ENCODE measurements at places on chromosomes 1 and 21.
A peak's percentile ranks its signal among the peaks of the same experiment; 100 is the strongest.

- no peak for DNase-seq
Measured at GRCh38 chr1:143661418-143662101, 310.2 kb downstream of the FAM72C start.

- DNase-seq = peak; percentile 71
Measured at GRCh38 chr21:44903050-44903685, 17.5 kb downstream of the ITGB2 start.

GRCh38 chr1:61097317-61097716, 15.0 kb downstream of the NFIA start:
- no peak for DNase-seq

DNA sequence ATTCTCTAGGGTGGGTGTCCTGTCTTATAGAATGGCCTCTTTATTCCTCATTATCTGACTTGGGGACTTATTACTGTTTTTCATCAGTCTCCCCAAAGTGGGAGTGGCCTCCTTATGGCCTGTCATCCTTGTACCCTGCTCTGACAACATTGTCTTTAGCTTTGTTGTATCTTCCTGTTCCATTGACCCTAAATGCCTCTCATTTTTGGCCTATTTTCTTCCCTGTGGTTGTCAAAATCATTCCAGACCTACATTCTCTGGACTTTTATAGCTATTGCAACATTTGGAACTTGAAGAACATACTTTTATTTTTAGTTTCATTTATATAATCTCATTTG, 9.7 kb downstream of the SFT2D2 start:
- no peak for DNase-seq

DNA sequence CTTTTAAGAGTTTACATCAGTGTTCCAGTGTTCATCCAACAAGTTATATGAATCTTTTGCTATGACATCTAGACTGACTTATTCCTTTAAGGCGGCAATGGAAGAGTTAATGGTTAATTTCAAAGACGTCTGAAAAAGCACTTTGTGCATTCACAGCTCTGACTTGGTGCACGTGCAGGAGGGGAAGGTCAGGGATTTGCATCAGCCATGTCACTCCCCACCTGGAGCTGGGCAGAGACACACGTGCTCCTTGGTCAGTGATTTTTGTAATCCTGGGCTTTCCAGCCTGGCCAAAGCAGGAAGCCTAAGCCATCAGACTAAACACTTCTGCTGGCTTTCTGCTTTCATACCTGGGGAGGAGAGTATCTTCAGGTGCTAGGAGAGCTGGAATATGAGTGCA, 96.3 kb downstream of the ST3GAL3 start:
- no peak for DNase-seq

DNA sequence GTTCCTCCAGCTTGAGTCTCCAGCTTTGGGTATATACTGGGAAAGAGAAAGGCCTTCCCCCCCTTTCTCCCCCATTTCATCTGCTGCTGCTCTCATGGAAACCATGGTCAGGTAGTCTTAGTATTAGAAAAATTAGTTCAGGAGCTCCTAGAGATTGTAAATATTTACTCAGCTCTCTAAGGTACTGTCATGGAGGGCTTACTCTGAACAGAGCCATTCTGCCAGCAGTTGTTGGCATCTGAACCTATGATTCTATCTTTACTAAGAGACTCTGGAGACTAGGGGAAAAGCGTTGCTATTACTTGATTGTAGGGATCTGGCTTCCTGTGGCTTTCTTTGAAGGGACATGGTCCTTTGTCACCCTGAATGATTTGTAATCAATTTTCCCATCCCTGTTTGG, 6.1 kb downstream of the INTS3 start:
- no peak for DNase-seq

- no peak for DNase-seq
Measured at GRCh38 chr21:36929622-36930021, 36.8 kb downstream of the HLCS start.

- peak; percentile 38 for DNase-seq
Measured at GRCh38 chr1:8031176-8031785, 5.2 kb upstream of the ERRFI1 start.

DNA sequence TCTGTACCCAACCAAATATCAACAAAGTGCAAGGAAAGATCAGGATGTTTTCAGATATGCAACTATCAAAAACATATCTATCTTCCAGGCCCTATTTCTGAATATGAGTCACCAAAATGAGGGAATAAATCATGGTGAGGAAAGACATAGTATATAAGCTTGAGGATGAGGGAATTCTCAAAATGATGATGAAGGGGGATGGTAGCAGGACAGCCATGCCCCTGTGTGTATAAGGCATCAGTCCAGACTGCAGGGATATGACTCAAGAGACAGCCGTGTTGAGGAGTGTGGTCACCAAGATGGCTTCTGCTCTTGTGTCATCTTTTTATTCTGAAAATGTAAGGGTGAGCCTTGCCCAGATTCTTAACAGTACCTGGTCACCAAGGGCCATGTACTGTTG, 4.4 kb upstream of the WDR64 start:
- no peak for DNase-seq

- no peak for DNase-seq
Measured at GRCh38 chr1:37958690-37959089, 11.8 kb upstream of the INPP5B start.

- peak; percentile 24 for DNase-seq
Measured at GRCh38 chr1:110829955-110830553, 42.9 kb upstream of the CD53 start.

GRCh38 chr1:34405266-34405959, 228.7 kb downstream of the C1orf94 start:
- DNase-seq = no peak

DNA sequence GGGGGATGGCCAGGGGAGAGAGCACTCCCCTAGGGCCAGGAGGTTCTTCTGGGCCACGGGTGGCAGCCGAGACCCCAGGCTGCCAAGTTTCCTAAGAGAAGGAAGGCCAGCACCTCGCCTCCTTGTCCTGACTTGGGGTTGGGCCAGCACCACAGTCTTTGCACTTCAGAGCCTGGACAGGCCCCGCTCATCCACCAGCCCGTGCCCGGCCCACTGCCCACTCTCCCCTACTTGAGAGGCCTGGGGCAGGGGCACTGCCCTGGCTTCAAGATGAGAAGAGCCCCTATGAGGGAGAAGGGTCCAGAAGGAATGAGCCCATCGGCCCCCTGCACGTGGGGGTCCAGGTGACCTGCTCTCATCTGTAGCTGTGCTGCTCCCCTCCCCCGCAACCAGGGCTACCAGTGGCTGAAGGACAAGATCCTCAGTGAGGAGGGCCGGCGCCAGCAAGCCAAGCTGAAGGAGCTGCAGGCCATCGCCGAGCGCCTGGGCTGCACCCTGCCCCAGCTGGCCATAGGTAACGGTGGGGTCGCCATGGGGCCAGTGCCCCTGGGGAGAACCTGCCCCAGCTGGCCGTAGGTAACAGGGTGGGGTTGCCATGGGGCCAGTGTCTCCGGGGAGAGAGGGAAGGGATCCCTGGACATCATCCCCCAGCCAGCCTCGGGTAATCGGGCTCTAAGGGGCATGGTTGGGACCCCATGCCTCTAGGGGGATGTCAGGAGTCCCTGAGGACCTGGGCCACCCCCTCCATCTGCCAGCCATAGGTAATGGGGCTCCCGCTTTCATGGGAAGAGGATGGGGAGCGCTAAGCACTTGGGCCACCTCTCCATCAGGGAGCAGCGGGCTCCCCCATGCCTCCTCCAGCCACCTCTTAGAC, 50.8 kb downstream of the KCNAB2 start:
- no peak for DNase-seq

GRCh38 chr1:14996133-14997050, 157.2 kb upstream of the TMEM51 start:
- DNase-seq = peak; percentile 65

- no peak for DNase-seq
Measured at GRCh38 chr1:146036241-146036964, 14.9 kb upstream of the HJV start.

DNA sequence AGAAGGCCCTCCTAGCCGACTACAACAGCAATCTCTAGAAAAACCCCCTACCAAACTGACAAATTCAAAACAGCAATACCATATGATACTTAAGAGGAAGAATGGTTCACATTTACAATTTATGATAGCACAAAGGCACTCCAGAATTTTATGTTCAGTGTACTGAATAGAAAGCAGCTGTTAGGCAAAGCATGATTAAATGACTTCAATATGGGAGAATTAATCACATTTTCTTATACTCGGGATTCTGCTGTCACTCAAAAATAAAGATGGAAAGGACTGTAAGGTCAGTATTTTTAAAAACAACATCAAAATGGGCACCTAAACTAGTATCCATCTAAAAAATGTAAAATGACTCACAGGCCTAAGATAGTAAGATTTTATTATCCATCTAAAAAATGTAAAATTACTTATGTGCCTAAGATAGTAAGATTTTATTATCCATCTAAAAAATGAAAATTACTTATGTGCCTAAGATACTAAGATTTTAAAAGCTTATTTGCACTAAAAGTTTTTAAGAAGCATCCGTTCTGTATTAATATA, 198.5 kb downstream of the SMYD3 start:
- DNase-seq = no peak

DNA sequence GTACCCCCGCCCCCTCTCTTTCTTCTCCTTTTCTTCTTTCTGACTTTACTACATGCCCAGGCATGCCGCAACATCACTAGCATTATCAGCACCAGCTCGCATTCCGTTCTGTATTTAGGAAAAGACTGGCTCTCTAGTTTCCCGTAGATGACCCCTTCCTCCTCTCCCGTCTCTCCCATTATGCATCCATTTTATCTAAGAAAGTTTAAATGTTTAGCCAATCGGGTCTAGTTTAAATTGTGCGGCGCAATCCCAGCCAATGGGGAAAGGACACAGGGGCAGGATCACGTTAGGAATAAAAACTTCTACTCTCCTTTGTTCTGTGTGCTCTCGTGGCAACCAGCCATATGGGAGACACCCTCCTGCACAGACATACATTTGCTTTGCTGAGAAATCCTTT, 2.3 kb upstream of the KRTAP10-7 start:
- DNase-seq = no peak

DNA sequence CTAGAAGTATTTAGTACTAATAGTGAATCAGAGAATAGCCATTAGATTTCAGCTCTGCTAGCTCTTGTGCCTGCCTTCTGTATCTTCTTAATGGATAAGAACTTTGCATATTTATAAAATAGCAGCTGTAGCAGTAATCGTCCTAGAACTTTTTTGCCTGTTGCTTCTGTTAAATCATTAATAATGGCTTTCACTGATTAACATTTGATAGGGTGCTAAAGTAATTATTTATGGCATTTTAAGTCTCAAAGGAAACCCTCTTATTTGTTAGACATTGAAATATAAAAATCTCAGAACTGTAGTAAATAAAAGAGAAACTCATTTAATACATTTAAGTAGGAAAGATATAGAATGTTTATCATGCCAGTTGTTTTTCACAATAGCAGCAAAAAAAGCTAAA, 27.0 kb downstream of the SPEN start:
- no peak for DNase-seq

DNA sequence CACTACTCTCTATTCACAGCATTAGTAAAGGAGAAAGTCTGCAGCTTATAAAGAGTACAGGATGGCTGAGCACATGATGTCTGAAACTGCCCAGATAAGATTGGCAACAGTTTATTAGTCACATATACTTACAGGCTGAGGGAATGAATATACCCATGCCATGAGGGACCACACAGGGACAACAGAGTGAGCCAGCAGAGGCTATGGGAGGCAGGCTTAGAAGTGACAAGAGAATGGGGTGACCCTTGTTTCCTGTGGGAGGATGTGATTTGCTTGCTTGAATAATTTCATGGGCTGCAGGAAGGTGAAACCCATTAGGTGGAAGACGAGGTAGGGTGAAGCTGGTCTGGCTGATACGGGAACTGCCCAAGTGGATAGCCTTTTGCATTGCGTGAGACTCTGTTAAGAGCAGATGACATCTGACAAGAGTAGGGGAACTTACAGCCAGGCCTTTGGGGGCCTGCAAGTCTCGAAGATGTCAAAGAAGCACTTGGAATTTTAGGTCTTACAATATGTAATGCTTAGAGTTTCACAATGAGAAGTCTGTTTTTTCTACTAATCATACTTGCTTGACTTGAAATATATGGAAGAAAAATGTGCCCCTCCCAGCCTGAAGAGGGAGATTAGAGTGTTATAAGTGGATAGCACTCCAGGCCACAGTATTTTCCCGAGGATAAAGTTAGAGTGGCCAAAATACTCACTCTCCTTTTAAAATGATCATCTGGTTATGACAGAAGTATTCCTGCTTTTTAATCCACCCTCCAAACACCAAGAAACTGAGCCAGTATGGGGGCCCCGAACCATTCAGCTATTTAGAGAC, 34.6 kb upstream of the TNFSF4 start:
- no peak for DNase-seq

DNA sequence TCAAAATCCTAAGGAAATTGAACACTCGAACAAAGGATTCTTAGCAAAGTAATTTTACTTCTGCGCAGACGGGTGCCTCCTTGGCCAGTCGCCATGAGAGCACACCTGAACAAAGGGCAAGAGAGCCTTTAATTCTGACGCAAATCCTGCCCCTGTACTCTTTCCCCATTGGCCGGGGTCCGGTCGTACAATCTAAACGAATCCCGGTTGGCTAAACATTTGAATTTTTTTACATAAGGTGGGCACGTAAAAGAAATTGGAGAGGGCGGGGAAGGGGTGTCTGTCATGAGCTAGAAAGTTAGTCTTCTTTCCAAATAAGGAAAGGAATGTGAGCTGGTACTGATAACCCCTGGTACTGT, 8.2 kb upstream of the IL22RA1 start:
- DNase-seq = no peak

GRCh38 chr21:42233067-42233961, 14.4 kb downstream of the ABCG1 start:
- peak; percentile 98 for DNase-seq

DNA sequence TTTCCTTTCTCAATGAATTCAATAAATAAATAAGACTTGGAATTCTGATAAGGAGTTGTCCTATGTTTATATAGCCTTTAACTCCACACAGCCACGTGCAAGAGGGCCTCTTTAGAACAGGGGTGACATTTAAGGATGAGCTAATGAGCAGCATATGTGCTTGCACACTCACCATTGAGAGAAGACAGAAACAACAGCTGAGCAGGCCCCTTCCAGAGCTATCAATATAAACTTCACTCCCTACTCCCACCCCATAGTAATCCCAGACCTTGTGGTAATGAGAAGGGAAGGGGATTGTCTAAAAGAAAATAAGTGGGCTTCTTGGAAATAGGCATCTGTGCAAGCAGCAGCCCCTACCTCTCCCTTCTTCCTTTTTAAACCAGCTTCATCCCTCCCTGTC, 176.0 kb downstream of the SEC16B start:
- DNase-seq = no peak

- DNase-seq = peak; percentile 23
Measured at GRCh38 chr1:246784621-246785493, 60.6 kb downstream of the SCCPDH start.

- DNase-seq = no peak
Measured at GRCh38 chr1:53567851-53568250, 108.7 kb downstream of the DMRTB1 start.

DNA sequence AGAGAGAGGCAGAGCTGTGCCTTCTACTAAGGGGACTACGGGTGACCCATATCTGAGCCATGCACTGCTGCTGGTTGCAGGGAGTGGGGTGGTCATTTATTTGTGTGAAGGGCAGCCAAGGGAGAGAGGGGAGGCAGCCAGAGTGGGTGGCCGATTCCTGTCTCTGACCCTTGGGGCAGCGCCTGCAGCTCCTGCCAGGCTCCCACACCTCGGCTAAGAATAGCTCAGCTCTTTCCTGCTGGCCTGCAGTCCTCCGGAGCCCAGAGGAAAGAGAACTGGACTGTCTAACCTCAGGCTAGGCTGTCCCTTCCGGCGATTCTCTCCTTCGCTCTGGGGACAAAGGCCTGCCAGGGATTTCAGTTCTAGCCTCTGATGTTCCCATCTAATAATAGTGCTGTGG, 11.6 kb upstream of the CD34 start:
- no peak for DNase-seq

- peak; percentile 28 for DNase-seq
Measured at GRCh38 chr1:184986250-184986649, 11.9 kb upstream of the NIBAN1 start.
